ENCODE measurements at places on chromosomes 12 and 14.

DNA sequence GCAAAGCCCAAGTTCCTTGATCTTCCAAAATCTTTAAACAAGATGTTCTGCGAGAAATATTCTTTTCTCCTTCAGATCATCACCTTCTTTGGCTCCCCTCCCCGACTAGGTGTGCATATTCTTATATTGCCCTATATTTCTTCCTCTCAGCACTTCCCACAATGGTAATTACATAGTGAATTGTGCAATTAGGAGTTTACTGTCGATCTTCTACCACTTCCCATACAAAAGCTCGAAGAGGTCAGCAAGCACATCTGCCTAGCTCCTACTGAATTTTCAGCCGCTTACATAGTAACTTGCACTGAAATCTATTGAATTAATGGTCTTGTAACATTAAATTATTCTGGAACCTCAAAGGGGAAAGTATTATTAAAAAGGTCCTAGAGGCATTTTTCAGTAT, 16.7 kb downstream of the OSBPL8 start:
- DNase-seq = no peak

DNA sequence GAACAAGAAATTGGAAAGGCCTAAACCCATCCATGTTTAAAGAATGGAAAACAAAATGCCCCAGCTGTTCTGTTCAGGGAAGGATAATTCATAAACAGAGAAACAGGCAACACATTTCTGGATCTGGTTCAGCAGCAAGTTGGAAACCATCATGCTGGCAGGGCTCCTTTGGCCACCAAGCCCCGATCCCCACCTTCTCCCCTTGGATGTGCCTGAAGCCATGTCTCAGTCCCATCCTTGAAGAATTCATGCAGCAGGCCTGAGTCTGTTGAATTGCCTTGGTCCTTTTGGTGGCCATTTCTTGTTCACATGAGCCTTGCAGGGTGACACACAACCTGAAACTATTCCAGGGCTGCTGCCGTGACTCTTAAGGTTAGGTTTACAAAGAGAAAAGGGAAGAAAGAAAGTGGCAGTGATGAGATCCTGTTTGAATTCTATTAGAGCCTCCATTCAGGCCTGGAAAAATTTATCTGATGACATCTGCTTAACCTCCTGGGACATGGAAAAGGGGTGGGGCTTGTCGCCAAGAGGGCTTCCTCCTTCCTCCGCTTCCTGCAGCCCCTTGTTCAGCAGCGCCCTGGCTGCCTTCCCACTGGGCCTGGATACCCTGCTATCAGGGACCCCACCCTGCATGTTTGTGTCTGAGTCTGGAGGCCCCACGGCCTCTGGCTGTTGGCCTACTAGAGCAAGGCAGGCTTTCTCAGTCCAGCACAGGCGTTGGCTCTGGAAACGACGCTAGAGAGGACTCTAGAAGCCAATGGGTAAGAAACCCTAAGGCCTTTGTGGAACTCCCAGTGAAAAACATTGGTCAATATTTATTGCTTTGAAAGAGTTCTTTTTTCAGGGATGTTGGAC, 341.9 kb downstream of the C12orf75 start:
- no peak for DNase-seq

DNA sequence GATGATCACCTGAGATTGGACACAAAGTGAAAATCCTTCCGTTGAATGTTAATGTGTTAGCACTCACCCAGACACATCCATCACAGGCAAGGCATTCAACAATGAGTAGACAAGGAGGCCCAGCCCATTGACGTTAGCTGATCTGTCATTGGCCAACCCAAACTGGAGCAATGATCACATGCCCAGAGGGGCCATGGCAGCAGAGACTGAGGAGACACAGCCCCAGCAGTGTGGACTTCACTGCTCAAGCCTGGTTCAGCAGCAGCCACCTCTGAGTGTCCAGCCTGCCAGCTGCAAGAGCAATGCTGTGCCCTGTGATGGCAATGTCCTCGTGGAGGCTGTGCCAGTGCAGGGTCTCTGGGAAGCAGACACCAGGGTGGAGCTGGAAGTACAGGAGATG, 622.2 kb downstream of the AACS start:
- no peak for DNase-seq

- DNase-seq = no peak
Observed at GRCh38 chr12:87047691-87048090, 791.5 kb upstream of the MGAT4C start.

DNA sequence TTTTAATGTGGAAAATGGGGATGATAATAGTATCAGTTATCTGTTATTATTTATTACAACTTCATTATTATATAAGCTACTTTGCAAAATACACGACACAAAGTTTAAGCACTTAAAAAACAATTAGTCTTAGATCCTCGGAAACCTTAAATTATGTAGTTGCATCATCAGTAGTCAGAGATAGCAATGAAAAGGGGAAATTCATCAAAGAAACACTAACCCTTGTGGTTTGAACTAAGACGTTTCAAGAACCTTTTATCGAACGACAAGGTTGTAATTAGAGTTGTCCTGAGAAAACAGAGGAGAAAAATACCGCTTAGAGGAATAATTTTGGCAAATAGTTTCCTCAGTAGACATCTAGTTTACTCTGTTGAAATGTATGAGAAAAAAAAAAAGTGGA, 198.5 kb downstream of the PTPRO start:
- no peak for DNase-seq

GRCh38 chr14:58817846-58818245, 180.1 kb downstream of the DACT1 start:
- no peak for DNase-seq

- no peak for DNase-seq
Observed at GRCh38 chr14:52607061-52607460, 54.4 kb downstream of the GPR137C start.

- DNase-seq = no peak
Observed at GRCh38 chr12:66166561-66166960, 3.2 kb downstream of the TMBIM4 start.

- DNase-seq = no peak
Observed at GRCh38 chr12:31605531-31605930, 14.6 kb upstream of the DENND5B start.

DNA sequence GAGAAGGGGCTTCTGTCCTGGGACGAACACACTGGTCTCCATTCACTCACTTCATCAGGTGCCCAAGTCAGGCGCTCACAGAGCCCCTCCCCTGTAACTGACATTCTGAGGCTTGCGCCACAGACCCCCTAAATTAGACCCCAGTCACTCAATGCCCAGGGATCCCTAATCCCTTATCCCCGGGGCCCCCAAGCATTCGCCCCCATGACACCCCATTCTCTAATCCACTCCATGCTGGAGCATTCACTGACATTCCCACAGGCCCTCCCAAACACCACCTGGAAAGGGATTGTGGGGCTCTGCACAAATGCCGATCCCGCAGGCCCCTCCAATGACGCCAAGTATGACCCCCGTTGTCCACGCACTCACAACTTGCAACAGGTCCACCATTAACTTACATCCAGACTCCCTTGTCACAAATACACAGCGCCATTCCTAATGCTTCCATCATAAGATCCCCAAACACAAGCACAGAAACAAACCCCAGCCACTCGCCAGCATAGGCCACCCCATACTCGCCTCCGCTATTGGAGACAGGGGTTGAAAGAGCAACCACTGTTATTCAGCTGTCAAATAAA, 1.5 kb downstream of the ZNF605 start:
- DNase-seq = no peak

GRCh38 chr14:71711619-71712018, 220.6 kb upstream of the RGS6 start:
- no peak for DNase-seq

- DNase-seq = no peak
Observed at GRCh38 chr12:58285551-58285950, 344.2 kb downstream of the ATP23 start.
